ENCODE measurements at places on chromosomes 12 and 14.

- no peak for DNase-seq
Measured at GRCh38 chr12:51954561-51955361, 3.3 kb downstream of the ACVR1B start.

DNA sequence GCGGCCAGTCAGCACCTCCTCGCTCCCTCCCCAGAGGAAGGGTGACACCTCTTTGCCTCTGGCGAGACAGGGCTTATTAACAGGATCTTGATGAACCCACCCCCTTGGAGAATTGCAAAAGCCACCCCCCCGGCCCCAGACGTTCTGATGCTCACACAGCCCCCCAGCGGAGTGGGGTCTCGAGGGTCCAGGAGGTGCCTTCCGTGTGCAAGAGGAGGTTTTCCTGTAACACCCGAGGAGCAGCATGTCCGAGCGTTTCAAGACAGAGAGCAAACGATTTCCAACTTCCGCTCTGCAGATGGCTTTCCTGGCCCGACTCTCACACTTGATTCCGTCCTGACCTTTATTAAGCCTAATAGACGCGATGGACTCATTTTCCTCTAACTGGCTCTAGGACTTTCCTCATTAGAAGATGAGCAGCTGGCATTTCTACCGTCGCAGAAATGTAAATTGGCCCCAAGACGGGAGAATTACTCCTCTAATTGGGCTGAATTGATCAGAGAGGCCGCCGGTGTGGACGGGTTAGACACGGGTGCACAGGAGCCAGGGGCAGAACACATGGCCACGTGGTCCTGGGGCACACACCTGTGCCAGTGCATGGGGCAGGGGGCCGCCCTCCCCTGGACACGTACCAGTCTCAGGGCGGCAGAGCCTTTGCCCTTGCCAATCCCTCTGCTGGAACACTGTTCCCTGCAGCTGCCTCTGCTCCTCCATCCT, 84.4 kb downstream of the NOC4L start:
- no peak for DNase-seq

DNA sequence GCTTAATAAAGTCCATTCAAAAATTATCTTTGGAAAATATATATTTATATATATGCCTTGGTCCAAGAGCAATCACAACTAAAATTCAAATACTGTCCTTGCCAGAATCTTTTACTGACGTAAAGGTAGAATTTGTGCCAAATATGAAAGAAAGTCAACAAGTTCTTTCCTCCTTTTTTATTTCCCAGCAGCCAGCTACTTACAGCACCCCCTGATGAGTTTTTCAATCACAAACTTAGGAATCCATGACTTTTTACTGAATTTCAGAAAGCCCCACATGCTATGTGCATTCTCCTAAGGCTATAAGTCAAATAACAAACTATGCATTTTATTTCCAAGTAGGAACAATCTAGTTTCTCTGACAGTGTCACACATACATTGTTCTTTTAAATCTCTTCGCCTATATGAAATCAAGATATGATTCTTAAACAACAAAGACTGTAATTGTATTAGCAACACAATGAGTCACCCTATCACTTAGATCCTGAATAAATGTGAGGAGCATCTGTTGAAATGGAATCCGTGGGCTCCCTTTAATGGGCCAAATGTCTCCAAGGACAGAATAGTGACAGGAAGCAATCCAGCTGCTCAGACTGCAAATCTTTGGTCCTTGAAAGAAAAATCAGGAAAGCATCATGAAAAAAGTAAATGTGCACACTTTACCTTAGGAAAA, 271.4 kb downstream of the DUSP6 start:
- no peak for DNase-seq

DNA sequence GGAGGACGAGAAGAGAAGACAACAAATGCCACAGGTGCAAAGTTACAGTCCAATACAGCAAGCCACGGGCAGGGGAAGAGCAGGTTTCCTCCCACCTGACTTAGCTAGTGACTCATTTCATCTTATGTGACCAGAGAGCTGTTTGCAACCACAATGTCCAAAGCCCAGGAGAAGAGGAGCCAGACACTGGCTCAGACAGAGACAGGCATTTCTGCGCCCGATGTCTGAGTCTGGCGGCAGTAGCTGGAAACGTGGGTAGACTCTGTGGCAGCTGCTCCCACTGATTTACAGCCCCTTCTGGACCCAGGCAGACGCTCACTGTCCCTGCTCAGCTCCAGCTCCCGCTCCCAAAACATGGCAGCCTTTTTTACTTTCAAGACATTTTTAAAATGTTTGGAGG, 60.0 kb downstream of the CHGA start:
- no peak for DNase-seq

- DNase-seq: no peak
Measured at GRCh38 chr14:99681832-99682148, 2.3 kb upstream of the CYP46A1 start.

DNA sequence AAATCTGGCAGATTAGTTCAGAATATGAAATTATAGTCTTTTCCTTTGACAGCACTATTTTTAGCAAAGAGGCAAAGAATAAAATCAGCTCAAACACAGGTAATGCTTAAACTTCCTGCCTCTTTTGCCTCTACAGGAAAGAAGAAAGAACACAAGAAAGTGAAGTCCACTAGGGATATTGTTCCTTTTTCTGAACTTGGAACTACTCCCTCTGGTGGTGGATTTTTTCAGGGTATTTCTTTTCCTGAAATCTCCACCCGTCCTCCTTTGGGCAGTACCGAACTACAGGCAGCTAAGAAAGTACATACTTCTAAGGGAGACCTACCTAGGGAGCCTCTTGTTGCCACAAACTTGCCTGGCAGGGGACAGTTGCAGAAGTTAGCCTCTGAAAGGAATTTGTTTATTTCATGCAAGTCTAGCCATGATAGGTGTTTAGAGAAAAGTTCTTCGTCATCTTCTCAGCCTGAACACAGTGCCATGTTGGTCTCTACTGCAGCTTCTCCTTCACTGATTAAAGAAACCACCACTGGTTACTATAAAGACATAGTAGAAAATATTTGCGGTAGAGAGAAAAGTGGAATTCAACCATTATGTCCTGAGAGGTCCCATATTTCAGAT, 17.4 kb downstream of the TMPO start:
- DNase-seq: peak; percentile 56

DNA sequence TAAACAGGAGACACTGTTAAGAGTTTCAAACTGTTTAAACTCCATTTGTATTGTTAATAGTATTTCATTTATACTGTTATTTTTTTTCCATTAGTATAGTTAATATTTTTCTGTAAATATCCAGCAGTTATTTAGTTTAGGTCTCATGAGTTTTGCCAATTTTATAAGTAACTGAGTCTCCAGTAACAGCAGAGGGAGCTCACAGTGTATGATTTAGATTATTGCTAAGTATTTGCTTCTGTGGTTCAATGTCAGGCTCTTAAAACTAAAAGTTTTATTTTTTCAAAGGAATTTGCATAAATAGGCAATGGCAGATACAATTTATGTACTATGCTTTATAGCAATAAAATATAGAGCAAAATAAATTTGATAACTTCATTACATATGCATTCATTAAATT, 209.7 kb downstream of the ATXN7L3B start:
- DNase-seq: no peak

GRCh38 chr12:109169262-109169661, 52.9 kb downstream of the ACACB start:
- no peak for DNase-seq

DNA sequence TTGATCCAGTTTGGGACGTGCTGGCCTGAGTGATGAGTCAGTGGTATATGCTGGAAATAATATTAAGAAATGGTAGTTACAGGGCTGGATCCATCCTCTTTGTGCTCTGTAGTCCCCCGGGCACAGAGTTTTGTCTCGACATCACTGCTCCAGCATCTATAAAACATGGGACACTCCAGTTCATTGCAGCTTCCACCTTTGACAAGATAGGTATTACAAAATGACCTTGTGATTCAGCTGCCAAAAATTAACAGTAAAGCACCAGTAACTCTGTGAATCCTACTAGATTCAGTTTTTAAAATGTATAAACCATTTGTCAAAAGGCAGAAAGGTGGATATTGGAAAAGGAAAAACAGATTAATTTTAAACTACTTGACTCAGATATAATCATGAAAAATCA, 14.6 kb upstream of the GNG2 start:
- DNase-seq: no peak

GRCh38 chr12:124852911-124853427, 10.7 kb downstream of the SCARB1 start:
- DNase-seq: no peak

Data from CD4-positive, CD25-positive, alpha-beta regulatory T cell (primary cell).